ENCODE measurements at places on chromosomes 1 and 21.

GRCh38 chr1:159889821-159890252 is 10.1 kb downstream of the CFAP45 start:
- DNase-seq, result no peak

- DNase-seq, result no peak
These were observed 37.7 kb upstream of the GPR157 start for GRCh38 chr1:9166289-9167235.

DNA sequence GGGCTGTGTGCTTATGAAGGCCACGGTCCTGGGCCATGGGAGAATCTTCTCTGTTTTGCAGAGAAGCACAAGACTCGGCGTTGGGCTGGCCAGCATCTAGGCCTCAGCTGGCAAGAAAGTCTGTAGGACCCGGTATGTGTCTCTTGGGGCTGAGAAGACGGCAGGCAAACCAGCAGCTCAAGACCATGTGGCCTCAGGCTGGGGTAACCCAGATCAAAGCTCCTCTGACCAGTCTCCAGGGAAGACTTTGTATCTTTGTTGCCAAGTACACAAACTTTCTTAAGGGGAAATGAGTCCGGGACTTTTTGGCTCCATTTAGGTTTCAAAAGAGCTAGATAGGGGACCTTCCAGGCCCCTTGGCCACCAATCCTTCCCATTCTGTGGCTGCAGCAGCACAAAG is 60.1 kb downstream of the PTP4A2 start:
- DNase-seq, result no peak

GRCh38 chr1:94679332-94680038 is 137.9 kb upstream of the F3 start:
- DNase-seq, result no peak

DNA sequence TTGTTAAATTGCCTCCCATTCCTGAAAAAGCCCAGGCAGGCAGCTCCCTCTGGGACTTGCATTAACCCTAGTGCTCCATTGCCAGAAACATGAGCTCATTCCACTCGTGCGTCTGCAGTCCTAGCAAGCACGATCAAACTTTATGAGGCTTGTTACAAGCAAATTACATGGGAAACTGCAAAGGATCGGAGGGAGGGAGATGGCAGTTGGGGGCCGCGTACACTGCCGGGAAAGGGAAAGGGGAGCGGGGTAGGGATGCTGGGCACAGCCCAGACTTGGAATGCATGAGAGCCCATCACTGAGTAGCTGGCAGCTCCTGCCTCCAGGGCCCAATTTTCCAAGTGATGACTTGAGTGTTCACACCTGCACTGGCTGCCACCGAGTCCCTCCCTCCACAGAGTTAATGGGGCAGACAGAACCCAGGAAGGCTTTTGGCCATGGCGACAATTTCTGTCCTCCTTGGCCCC is 169.9 kb downstream of the BRINP2 start:
- no peak for DNase-seq

Data from ovary (tissue), 10 donors.